ENCODE measurements at places on chromosomes 12 and 14. TPM values are rescaled to one million over a fixed set of nuclear protein-coding genes. Genes with fewer than 3 reads are reported as not detected.

GRCh38 chr14:45284802-45285201 is 31.8 kb upstream of the MIS18BP1 start:
- DNase-seq = no peak

- no peak for DNase-seq
These were observed 14.2 kb upstream of the WDR20 start for GRCh38 chr14:102125546-102125945.

GRCh38 chr14:61218767-61219166 is 62.4 kb downstream of the TMEM30B start:
- no peak for DNase-seq

DNA sequence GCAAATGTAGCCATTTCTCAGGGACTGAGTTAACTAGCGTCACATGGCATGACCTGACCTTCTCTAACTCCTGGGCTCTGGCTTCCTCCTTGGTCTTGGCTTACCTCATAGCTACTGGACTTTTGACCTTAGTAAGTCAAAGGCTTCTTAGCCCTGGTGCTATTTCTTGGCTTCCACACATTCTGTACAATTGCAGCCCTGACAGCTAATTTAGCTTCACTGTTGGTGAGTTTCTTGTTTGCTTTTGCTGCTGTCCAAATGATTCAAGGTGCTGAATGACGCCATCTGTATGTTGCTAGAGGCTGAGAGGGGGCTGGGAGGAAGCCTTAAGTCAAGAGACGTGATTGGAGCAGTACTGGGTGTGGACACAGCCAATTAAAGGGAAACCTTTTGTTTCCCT is 202.7 kb downstream of the PRKD1 start:
- DNase-seq = no peak

DNA sequence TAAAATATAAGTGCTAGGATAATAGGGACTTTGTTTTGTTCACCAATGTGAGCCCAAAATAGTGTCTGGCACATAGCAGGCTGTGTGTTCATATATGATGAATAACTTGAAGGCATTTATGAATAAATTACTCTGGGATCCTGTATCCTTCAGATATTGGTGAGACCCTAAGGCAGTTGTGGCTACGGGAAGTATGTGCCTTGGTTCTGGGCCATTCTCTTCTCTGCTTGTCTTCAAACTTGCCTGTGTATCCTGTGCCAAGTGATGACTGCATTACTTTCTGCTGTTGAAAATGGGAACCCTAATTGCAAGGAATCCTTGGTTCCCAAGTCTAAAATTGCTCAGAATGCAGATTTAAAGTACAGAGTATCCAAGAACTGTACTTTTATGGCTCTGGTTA is 67.6 kb upstream of the KTN1 start:
- no peak for DNase-seq

- peak; percentile 54 for DNase-seq
These were observed 1.4 kb downstream of the PTHLH start for GRCh38 chr12:27971121-27971489.

DNA sequence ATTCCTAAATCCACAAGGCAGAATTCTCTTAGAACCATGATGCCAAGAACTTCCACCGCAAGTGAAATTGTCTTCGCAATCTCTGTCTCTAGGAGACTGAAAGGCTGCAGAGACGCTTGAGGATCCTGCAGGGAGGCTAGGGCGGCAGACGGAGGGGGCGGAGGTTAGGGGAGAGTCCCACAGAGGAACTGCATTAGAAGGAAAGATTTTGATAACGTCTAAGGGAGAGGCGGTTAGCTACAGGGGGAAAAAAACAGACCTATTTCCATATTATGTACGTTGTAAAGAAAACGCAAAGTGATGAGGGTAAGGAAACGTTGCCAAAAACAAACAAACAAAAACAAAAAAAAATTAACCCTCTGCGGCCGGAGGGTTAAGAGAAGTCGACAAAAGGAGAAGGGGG is 595 bp downstream of the KLHL28 start:
- no peak for DNase-seq

DHRS4 gene
- 16.2 TPM for total RNA-seq

DNA sequence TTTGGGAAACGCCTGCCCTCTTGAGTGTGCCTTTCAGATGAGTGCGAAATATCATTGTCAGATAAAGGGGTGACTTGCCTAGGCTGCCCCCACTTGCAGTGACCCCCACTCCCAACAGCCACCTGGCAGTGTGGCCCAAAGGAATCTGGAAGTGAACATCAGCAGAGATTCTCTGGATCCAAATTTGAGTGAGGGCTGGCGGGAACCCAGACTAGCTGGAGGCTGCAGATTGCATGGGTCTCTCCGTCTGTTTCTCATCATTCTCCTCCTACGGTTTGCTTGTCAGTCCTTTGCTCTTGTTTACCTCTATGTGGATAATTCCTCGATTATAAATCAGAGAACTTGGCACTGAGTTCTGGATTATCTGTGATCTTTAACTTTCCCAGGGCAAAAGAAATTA is 280.8 kb downstream of the ZFP36L1 start:
- no peak for DNase-seq

GRCh38 chr14:58356268-58356667 is 39.5 kb upstream of the TOMM20L start:
- no peak for DNase-seq

DNA sequence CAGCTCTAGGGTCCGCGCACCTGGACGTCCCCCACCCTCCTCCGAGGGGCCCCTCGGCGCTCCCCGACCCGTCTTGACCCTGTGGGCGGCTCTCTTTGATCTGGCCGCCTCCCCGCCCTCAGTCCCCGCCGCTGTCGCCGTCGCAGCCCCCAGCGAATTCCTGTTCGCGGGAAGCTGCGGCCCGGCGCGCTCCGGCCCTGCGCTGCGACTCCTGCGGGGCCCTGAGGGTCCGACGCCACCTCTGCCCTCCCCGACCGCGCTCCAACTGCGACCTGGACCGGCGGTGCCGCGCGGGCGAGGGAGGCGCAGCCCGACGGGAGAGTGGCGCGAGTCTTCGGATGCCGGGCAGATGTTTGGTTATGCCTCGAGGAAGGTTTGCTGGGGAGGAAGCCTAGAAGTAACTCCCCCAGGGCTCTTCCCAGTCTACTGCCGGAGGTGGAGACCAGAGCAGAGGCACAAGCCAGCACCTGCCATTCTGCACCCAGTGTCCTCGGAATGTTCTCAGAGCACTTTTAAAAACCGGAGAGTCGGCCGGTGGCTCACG is 440 bp upstream of the ISM2 start:
- DNase-seq = peak; percentile 66

GRCh38 chr12:131759176-131759575 is 48.3 kb downstream of the SFSWAP start:
- no peak for DNase-seq

- DNase-seq = no peak
These were observed 115.7 kb downstream of the NUAK1 start for GRCh38 chr12:106023039-106023438.

GRCh38 chr12:97075161-97075933 is 168.3 kb downstream of the NEDD1 start:
- no peak for DNase-seq

ADCY4 gene
- 0.35 TPM for total RNA-seq

- DNase-seq = no peak
These were observed 190.2 kb upstream of the CNOT2 start for GRCh38 chr12:70052931-70053497.

DDX51 gene
- 24.4 TPM for total RNA-seq

TEX22 gene
- 0.82 TPM for total RNA-seq

C12orf60 gene
- total RNA-seq = 1.2 TPM

GRCh38 chr12:59079472-59079871 is 159.2 kb upstream of the LRIG3 start:
- no peak for DNase-seq

FGF23 gene
- total RNA-seq = 0.42 TPM

LUM gene
- total RNA-seq = not detected

ACVRL1 gene
- not detected for total RNA-seq

DNA sequence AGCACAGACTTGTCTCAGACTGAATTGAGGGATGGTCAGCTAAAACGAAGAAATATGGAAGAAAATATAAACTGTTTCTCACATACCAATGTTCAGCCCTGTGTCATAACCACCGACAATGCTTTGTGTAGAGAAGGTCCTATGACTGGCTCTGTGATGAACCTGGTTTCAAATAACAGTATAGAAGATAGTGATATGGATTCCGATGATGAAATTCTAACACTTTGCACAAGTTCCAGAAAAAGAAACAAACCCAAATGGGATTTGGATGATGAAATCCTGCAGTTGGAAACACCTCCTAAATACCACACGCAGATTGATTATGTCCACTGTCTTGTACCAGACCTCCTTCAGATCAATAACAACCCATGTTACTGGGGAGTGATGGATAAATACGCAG is 7.9 kb upstream of the MAPK1IP1L start:
- no peak for DNase-seq

KRT74 gene
- total RNA-seq = not detected
